ENCODE measurements at places on chromosomes 6 and 20. TPM values are rescaled to one million over a fixed set of nuclear protein-coding genes. Genes with fewer than 3 reads are reported as not detected.
A peak's percentile ranks its signal among the peaks of the same experiment; 100 is the strongest.

DNA sequence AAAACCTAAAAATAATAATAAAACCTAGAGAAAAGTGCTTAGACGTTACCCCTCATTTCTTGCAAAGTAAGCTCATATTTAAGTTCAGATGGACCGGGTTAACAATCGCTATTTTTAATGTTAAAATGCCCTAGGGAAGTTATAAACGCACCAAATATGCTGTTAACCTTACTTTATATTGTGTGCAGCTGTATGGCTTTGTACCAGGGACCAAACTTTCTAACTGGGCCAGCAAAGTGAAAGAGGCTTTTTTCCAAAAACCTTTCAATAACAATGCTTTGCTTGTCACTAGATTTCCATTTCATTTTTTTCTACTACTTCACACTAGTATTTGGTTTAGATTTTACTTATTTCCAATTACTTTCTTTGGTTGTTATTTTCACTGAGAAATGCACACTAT is 248.5 kb downstream of the FOXC1 start:
- DNase-seq, result peak; percentile 96
- no peaks in the 10 kb centered on the region for H3K36me3 ChIP-seq
- peak overlapping the region; percentile 45 for H3K27ac ChIP-seq
- peaks cover 10% of the 10 kb centered on the region for H3K4me1 ChIP-seq
- H3K4me3 ChIP-seq, result no peak overlapping the region
- no peaks in the 10 kb centered on the region for H3K27me3 ChIP-seq

DNA sequence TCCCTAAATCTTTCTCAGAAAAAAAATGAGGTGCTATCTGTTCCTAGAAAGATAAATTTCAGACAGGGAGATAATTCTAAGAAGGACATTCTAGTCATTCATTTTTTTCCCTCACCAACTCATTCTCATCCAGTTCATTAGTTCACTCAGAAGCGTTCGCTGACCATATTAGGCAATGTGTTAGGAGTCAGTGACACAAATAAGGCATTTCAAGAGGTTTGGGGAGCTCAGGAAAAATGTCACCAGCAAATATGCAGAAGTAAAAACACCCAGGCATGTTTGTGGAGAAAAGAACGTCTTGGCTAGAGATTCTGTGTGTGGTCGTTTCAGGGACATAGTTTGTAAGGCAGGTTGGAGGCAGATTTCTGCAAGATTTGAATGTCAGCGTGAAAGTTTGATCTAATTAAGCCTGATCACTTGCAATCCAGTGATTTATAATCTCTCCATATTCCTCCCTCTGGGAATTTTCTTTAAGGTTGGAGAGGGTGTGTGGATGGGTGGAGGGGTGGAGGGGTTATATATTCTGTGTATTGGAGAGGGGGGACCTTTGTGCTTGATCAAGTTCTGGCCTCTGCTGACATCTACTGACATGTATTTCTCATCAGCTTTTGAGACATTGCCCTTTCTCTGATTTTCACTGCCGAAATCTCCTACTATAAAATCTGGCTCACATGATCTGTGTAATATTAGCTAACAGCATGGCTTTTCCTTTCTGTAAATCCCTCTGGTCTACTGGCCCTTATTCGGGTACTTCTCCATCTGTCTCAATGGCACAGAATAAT is 3.6 kb downstream of the MYCT1 start:
- no peaks in the 10 kb centered on the region for H3K36me3 ChIP-seq
- no peak overlapping the region for H3K4me3 ChIP-seq
- no peaks in the 10 kb centered on the region for H3K27me3 ChIP-seq
- H3K27ac ChIP-seq, result no peak overlapping the region

GRCh38 chr6:78589436-78589835 is 277.9 kb upstream of the IRAK1BP1 start:
- H3K36me3 ChIP-seq, result no peaks in the 10 kb centered on the region
- no peaks in the 10 kb centered on the region for H3K4me1 ChIP-seq
- DNase-seq, result peak; percentile 22

- H3K36me3 ChIP-seq, result no peaks in the 10 kb centered on the region
- no peak overlapping the region for H3K4me3 ChIP-seq
- H3K27ac ChIP-seq, result no peak overlapping the region
- no peaks in the 10 kb centered on the region for H3K4me1 ChIP-seq
- no peak for DNase-seq
- H3K27me3 ChIP-seq, result no peaks in the 10 kb centered on the region
Measured at GRCh38 chr6:145699462-145699861, 35.9 kb downstream of the EPM2A start.

DNA sequence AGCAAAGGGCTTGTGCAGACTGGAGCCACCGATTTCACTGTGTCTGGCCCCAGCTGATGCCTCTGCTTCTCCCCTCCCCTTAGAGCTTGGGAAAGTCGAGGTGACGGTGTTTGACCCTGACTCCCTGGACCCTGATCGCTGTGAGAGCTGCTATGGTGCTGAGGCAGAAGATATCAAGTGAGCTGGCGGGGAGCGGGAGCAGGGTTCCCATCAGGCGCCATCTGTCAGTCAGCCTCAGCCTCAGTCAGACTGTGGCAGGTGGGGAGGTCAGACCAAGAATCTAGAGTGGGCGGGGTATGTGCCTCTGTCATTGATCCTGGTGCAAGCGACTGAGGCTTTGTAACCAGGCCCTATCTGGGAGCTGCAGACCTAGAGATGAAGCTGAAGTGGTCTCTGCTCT is 5.5 kb downstream of the ERGIC3 start:
- peaks cover 67% of the 10 kb centered on the region for H3K36me3 ChIP-seq
- no peak for DNase-seq
- no peak overlapping the region for H3K27ac ChIP-seq
- H3K4me1 ChIP-seq, result peaks cover 5% of the 10 kb centered on the region
- H3K4me3 ChIP-seq, result no peak overlapping the region
- H3K27me3 ChIP-seq, result no peaks in the 10 kb centered on the region

- H3K27me3 ChIP-seq, result peaks cover 55% of the 10 kb centered on the region
- no peaks in the 10 kb centered on the region for H3K36me3 ChIP-seq
- H3K4me3 ChIP-seq, result peak within 1 kb of the TSS; percentile 34
- peak; percentile 35 for DNase-seq
Measured at GRCh38 chr6:151807513-151808370, at the start of gene ESR1. TSS of gene ESR1 (plus strand) at chr6:151807682. CDS start at chr6:151807913, 231 bp downstream.

DNA sequence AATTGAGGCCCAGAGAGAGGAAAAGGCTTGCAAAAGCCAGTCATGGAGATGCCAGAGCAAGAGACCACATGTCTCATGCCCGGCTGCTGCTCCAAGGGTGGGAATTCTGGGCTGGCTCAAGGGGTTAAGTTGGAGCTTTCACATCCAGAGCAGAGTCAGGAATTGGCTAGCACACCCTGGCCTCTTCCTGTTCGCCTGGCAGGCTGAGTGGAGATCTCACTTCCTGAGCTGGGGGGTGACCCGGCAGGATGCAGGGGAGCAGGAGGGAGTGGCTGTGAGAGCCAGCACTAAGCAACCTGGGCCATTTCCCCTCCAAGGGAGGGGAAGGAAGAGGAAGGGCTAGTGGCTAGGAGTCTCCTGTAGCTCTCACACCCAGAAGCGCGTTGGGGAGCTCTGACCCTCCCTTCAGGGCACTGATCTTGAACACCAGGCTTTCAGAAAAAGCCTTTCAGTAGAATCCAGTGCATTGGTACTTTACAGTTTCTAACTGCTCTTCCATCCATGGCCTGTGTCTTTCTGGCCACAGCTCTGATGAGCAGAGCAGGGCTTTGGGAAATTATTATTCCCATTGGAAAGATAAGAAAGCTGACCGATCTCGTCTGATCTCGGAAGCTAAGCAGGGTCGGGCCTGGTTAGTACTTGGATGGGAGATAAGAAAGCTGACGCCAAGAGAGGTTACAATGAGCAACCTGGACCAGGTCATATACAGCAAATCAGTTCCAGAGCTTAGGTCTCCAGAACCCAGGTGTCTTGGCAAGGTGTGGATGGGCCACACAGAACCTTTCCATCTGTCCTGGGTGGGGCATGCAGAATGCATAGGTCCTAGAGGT is 2.2 kb upstream of the CCM2L start:
- H3K27ac ChIP-seq, result peak overlapping the region; percentile 45
- no peak overlapping the region for H3K4me3 ChIP-seq
- no peaks in the 10 kb centered on the region for H3K36me3 ChIP-seq
- peaks cover 14% of the 10 kb centered on the region for H3K4me1 ChIP-seq
- peak; percentile 54 for DNase-seq

DNA sequence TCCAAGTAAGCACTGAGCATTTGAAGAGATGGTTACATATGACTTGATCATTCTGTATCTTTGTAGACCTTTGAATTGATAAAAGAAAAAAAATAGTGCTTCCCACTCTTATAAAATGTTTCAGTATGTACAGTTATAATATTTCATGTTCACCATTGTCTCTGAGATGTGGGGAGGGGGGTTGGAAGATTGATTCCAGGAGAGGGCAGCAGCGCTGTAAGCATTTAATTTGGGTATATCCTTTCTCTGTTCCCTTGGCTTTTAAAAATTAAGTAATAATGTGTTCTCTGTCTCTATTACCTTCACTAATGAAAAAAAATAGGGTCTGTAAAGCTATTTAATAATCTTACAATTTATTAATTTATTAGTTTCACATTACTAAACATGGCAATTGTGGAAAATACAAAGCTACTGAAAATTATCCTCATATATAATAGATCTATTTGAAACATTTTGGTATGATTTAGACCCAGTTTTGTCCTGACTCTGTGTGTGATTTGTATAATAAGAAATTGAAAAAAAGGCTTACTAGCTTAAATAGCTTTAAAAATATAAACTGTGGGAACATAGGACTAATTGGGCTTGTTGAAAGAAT is 341.2 kb downstream of the CDKAL1 start:
- no peak overlapping the region for H3K4me3 ChIP-seq
- no peaks in the 10 kb centered on the region for H3K27me3 ChIP-seq
- H3K4me1 ChIP-seq, result peaks cover 3% of the 10 kb centered on the region
- no peak overlapping the region for H3K27ac ChIP-seq
- H3K36me3 ChIP-seq, result no peaks in the 10 kb centered on the region

- H3K4me1 ChIP-seq, result no peaks in the 10 kb centered on the region
- peak; percentile 36 for DNase-seq
- H3K27me3 ChIP-seq, result peaks cover 22% of the 10 kb centered on the region
- H3K36me3 ChIP-seq, result no peaks in the 10 kb centered on the region
Measured at GRCh38 chr20:719816-720215, 44.2 kb upstream of the SCRT2 start.

DNA sequence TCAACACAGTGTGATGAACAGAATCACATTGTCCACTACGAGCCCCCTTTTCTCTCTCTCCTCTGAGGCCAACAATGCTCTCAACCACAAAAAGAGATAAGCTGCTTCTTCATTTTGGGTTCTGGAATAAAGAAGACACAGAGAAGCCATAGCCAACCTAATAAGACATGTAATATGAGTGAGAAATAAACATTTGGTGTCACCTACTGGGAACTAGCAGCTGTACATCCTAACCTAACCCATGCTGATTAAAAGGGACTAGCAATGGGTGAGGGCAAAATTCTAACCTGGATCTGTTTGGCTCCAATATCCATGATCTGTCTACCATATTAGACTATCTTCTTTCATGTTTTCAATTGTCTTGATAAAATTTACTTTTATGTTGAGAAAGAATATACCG is 369.1 kb upstream of the MARCKS start:
- no peak overlapping the region for H3K4me3 ChIP-seq
- H3K4me1 ChIP-seq, result no peaks in the 10 kb centered on the region
- H3K36me3 ChIP-seq, result no peaks in the 10 kb centered on the region
- no peaks in the 10 kb centered on the region for H3K27me3 ChIP-seq

DNA sequence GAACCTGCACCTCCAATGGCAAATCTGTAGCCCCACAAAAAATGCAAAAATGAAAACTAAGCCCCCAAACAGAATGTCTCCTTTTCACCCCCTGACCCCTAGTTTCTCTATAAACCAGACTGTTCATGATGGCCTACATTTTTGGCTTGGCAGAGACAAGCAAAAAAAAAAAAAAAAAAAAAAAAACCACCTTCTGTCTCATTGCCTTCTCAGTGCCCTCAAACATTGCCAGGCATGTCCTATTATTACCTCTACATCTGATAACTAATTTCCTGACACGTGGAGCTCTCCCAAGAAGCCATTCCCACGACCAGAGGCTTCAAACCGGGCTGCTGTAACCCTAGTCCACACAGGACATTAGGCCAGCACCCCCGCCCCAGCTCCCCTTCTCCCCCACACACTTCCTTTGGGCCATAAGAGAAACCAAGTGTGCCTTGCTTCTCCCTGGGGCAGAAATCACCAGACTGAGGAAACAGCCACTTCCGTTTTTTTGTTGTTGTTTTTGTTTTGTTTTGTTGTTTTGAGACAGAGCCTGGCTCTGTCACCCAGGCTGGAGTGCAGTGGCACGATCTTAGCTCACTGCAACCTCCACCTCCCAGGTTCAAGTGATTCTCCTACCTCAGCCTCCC is 65.4 kb downstream of the GPR6 start:
- H3K36me3 ChIP-seq, result no peaks in the 10 kb centered on the region
- H3K27me3 ChIP-seq, result no peaks in the 10 kb centered on the region
- no peak for DNase-seq

- H3K27ac ChIP-seq, result no peak overlapping the region
- H3K27me3 ChIP-seq, result no peaks in the 10 kb centered on the region
- H3K4me3 ChIP-seq, result no peak overlapping the region
- no peaks in the 10 kb centered on the region for H3K36me3 ChIP-seq
- H3K4me1 ChIP-seq, result peaks cover 35% of the 10 kb centered on the region
- peak; percentile 83 for DNase-seq
Measured at GRCh38 chr6:149060985-149061760, 256.3 kb upstream of the TAB2 start.

GRCh38 chr6:18178960-18179615 is 23.9 kb downstream of the KDM1B start:
- H3K27ac ChIP-seq, result no peak overlapping the region
- no peak overlapping the region for H3K4me3 ChIP-seq
- H3K36me3 ChIP-seq, result peaks cover 4% of the 10 kb centered on the region
- peak; percentile 17 for DNase-seq
- H3K4me1 ChIP-seq, result no peaks in the 10 kb centered on the region

- H3K4me3 ChIP-seq, result no peak overlapping the region
- H3K27me3 ChIP-seq, result no peaks in the 10 kb centered on the region
- DNase-seq, result no peak
Measured at GRCh38 chr6:13687917-13688351, 23.7 kb downstream of the RANBP9 start.

DNA sequence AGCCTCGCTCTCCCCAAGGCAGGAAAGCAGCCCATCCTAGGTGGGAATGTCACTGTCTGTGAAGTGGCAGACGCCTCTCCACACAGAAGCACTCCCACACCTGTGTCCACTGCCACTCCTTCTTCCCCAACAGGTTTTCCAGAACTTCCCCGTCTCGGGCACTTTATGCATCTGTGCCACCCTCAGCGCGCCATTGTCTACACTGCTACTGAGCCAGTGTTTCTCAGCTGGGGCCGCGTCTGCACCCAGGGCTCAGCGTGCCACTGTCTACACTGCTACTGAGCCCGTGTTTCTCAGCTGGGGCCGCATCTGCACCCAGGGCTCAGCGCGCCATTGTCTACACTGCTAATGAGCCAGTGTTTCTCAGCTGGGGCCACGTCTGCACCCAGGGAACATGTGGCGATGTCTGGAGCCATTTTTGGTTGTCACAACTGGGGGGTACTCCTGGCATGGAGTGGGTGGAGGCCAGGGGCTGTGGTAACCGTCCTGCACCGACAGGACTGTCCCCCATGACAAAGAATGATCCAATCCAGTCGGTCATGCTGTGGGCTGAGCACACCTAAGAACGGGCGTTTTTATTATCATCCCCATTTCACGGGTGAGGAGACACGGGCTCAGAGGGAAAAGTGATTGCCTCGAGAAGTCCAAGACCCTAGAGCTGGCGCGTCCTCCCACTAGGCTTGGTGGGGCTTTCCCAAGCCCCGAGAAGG is 41.7 kb upstream of the ZBP1 start:
- H3K4me1 ChIP-seq, result peaks cover 22% of the 10 kb centered on the region
- H3K36me3 ChIP-seq, result peaks cover 22% of the 10 kb centered on the region
- DNase-seq, result no peak

The GPLD1 gene
- polyA plus RNA-seq, result 1.6 TPM

The RCAN2 gene
- 2.7 TPM for polyA plus RNA-seq

The GPSM3 gene
- 7.5 TPM for polyA plus RNA-seq

The ADGRB3 gene
- 0.78 TPM for polyA plus RNA-seq

The SLC12A5 gene
- 1.4 TPM for polyA plus RNA-seq

The TJAP1 gene
- polyA plus RNA-seq, result 30.2 TPM

The CTAGE9 gene
- polyA plus RNA-seq, result not detected

The KCNK16 gene
- 0.34 TPM for polyA plus RNA-seq
